Right atrium auricular region (tissue), 2 donors: ENCODE measurements at places on chromosomes 7 and 10. TPM values are rescaled to one million over a fixed set of nuclear protein-coding genes. Genes with fewer than 3 reads are reported as not detected.

GRCh38 chr7:148524479-148525224 is 65.9 kb upstream of the C7orf33 start:
- no peak for DNase-seq

DNA sequence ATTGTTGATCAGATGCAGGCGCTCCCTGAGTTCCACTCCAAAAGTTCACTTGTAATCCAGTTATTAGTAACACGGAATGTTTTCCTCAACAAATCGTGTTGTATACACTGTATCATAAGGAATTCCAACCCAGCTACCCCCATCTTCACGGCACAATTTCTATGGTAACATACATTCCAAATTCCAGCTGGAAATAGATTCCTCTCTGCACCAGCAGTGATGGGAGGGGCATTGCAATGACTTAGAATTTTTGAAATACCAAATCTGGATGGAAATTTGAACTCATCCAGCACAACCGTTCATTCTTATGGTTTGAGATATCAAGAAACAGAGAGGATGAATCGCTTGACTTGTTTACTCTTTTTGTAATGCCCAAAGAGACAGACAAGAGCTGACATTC is 38.9 kb upstream of the RHEB start:
- no peak for DNase-seq

The FLNC gene
- 215 TPM for total RNA-seq

The C7orf33 gene
- total RNA-seq, result not detected

DNA sequence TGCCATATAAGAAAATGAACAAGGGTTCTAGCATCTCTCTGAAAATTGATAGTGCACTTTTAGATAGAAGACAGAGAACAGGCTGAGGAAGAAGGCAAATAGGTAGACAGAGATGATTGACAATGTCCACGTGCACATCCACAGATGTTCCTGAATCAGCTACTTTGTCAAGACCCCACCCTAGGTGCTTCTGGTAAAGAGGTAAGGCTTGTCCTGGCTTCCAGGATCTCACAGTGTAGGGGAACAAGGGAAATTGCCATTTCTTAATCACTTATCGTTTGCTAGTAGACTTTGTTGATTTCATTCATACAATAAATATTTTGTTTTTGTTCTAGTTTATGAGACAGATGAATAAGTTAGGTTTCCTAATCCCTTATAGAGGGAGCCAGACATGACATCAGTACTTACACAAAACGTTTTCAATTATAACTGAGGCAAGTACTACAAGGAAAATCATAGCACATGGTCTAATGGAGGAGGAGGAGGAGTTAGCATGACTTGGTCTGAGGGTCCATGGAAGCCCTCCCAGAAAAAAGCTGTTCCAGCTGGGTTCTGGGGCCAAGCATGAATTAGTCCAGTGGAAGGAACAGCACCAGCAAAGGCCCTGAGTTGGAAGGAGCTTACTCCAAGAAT is 115.9 kb upstream of the ARID5B start:
- DNase-seq, result no peak
